Adipocyte (in vitro differentiated cells): ENCODE measurements at places on chromosomes 3 and 15.

DNA sequence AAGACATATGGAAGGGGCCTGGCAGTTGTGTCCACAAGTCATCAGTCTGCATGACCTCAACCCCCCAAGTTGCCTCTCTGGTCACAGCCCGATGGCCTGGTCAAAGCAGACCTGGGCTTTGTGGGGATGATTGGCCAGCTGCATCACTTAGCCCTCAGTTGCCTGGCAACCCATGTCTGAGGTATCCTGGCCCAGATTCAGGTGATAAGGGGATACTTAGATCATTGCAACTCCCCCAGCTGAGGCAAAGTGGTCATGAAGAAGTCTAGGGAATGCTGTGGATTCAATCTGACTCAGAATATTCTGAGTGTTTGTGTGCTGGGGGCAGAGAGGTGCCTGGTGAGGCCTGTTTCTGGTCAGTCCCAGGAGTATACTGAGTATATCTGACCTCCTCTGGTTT is 5.0 kb downstream of the GPR156 start:
- no peak for DNase-seq

DNA sequence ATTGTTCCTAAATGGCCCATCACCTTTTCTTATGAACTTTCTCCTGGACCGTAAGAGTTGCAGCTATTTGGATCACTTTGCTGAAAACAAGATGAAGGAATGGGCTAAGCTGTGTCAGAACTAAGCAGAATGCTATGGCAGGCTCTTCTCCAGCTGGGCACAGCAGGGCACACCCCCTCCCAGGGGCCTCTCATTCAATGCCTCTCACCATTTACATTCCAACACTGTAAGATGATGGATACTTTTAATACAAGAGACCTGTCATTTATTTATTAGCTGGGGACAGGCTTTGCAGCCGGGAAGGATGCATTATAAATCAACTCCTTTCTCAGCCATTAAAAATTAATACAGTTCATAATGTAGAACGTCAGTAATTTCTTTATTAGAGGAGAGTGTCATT is 240.1 kb downstream of the NTRK3 start:
- no peak for DNase-seq

GRCh38 chr3:82891028-82891427 is 1129.6 kb upstream of the GBE1 start:
- no peak for DNase-seq

DNA sequence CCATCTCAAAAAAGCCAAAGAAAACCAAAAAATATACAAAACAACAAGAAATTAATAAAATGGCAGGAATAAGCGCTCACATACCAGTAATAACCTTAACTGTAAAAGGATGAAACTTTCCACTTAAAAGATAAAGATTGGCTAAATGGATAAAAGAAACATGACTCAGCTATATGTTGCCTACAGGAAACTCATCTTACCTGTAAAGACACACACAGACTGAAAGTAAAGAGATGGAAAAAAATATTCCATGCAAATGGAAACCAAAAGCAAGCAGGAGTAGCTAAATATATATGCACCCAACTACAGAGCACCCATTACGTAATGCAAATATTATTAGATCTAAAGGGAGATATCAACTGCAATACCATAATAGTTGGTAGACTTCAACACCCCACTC is 49.7 kb downstream of the ADAM10 start:
- DNase-seq: no peak

GRCh38 chr3:177787279-177788041 is 590.2 kb upstream of the TBL1XR1 start:
- DNase-seq: no peak
